ENCODE measurements at places on chromosomes 11 and 22.

GRCh38 chr11:69887330-69887729 lies 68.1 kb upstream of the FGF3 start:
- DNase-seq, result no peak

DNA sequence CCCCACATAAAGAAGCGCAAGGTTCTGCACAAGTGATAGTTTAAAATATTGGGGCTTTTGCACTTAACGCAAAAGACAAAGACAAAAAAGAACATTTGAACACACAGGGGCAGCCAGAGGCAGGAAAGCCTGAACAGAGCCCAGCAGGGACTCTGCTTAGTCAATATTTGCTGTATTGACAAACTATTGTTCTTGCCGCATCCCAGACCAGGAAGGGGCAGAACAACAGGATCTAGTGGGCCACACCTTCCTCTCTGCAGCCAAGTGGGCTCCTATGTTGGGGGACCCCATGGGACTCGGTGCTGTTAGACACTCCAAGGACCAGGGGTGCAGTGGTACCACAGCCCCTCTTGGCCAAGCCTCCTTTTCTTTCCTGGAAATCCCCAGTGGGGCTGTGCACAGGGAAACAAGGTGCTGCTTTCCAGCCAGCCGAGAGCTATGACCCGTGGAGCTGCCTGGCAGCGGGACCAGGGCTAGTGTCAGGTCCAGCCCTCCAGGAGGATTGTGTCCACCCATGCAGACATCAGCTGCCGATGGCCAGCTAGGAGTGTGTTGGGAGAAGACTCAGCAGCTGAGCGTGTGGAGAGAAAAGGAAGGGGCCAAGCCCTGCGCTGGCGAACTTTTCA lies 43.3 kb upstream of the ANO1 start:
- DNase-seq, result no peak

GRCh38 chr11:13952221-13952620 lies 10.3 kb upstream of the SPON1 start:
- no peak for DNase-seq

- no peak for DNase-seq
Observed at GRCh38 chr22:40654522-40655167, 18.1 kb upstream of the MRTFA start.

DNA sequence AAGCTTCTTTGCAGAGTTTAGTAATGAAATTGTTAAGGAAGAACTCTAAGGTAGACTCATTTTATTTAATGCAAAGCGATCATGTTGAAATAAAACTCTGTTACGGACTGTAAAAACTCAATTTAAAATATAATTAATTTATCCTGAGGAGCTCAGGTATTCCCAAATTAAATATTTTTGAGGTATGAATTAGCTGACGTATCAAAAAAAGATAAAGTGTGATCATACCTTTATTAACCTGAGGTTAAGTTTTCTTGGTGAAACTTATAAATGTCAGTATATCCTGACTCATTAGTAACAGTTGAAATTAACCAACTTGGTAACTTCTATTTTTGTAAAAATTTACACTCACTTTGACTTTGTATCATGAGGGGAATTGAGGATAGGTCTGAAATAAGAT lies 130.4 kb downstream of the PAX6 start:
- no peak for DNase-seq

- no peak for DNase-seq
Observed at GRCh38 chr11:11115475-11115874, 237.6 kb downstream of the CSNK2A3 start.

- DNase-seq, result peak; percentile 47
Observed at GRCh38 chr22:30423301-30423958, 2.1 kb upstream of the MTFP1 start.

GRCh38 chr11:78935398-78936068 lies 360.9 kb upstream of the NARS2 start:
- DNase-seq, result no peak

- DNase-seq, result no peak
Observed at GRCh38 chr22:44648821-44649565, 53.0 kb upstream of the PRR5 start.

- DNase-seq, result no peak
Observed at GRCh38 chr11:65885808-65886536, 2.3 kb downstream of the FIBP start.

GRCh38 chr11:44562845-44563460 lies 2.5 kb upstream of the CD82 start:
- DNase-seq, result no peak

- no peak for DNase-seq
Observed at GRCh38 chr11:73154178-73154577, 12.1 kb upstream of the FCHSD2 start.

DNA sequence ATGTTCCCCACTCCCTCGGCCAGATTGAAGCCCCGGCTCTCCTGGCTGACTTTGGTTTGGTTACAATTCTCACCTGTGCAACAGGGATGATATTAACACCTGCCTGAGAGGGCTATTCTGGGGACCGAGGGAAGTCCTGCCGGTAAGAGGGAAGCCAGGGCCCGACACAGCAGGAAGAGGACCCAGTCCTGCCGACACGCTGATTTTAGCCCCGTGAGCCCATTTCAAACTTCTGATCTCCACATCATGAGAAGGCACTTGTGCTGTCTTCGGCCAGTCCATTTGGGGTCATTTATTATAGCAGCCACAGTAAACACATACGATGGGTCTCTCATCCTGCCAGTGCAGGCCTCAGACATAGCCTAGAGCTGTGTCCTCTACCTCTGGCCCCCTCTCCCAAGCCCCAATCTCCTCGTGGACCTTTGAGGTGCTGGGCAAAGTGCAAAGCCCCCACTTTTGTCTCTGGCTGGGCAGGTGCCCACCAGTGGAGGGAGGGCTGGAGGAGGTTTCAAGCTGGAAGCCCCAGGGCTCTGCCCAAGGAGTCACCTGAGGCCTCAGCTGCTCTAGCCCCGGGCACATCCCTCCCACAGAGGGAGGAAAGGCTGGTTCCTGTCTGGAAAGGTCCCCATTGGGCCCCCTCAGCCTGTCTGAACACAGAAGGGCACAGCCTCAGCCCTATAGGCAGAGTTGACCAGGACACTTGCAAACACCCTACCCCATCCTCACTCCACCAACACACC lies 59.1 kb upstream of the FGF3 start:
- no peak for DNase-seq

DNA sequence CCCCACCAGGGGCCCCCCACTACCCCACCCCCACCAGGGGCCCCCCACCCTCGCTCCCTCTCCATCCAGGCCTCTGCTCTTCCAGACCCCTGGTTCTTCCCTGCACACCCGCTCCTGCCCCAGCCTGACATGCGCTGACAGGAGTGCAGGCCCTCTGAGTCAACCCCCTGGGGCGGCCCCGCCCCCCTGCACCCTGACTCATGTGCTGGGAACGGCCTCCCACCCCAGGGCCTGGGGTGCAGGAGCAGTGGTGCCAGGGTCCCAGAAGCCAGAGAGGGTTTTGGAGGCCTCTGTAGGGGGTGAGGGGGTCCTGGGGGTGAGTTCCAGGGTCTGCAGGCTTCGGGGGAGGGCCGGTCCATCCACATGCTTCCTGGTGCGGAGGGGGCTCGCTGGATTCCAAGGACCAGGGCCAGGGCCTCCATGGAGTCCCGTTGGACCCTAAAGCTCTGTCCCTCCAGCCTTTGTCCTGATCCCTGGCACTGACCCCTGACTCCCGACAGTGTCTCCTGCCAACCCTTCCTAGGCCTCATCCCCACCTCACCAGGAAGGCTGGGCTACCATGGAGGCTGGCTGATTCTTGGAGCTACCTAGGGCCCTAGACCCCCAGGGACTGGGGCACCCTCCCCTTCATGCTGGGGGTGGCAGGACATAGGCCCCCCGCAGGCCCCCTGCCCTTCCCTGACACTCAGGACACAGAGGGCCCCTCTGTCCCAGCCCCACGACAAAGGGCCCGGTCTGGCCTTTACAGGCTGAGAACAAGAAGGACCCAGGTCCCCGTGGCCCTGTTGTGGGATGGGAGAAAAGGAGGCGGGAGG lies 583 bp upstream of the PKP3 start:
- no peak for DNase-seq

DNA sequence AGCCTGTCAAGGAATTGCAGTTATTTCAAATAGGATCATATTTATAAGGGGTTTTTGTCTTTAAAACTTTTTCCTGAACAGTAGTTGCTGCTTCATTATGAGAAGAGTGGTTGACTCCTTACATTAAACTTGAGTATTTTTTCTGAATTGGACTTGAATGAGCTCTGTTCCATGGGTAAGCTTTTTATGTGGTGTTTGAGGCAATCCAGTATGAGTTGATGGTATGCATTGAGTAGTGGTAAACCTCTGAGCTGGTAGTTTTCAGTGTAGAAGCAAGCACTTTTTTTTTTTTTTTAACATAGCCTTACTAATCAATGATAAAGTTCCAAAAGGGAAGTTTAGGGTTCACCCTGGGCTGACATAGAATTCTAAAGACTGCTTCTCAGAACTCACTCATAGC lies 3.4 kb downstream of the KMT2A start:
- no peak for DNase-seq

GRCh38 chr11:87114093-87114492 lies 76.4 kb downstream of the TMEM135 start:
- DNase-seq, result no peak

- DNase-seq, result no peak
Observed at GRCh38 chr11:119460582-119460981, 37.6 kb upstream of the THY1 start.

- DNase-seq, result no peak
Observed at GRCh38 chr11:129348813-129349212, 26.8 kb upstream of the BARX2 start.

DNA sequence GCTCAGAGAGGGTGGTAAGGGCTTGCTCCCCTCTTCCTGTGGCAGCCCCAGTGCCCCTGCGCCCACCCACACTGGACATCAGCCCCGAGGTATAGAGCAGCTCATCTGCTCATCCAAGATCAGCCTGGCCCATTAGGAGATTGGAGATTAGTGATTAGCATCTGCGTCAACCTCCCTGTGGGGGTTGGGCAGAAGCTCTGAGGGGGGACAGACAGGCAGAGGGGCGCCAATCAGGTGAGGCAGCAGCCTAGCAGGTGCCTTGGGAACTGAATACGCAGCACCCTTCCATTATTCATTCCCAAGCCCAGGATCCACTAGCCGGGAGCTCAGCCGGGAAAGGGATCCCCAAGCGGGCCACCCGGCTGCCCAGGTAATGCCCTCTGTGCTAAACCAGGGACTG lies 11.0 kb downstream of the SMTN start:
- DNase-seq, result no peak

- DNase-seq, result no peak
Observed at GRCh38 chr22:31029276-31029675, 51.8 kb upstream of the SMTN start.

DNA sequence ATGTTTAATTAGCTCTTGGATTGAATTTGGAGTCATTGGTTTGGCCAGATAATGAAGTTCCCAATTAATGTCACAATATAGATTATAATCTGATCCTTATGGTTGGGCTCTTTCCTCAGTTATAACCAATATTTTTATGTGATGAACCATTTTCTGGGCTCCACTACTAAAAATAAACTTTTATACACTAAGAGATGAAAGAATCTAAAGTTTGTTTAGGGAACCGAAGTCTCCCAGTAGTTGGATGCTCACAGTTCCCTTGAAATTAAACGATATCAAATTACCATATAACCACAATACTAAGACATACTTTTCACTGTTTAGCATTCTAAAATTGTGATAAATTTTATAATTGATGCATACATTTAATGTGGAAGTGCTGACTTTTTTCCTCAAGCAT lies 47.0 kb upstream of the ARHGAP42 start:
- no peak for DNase-seq

GRCh38 chr22:37254209-37254866 lies 10.3 kb upstream of the RAC2 start:
- DNase-seq, result no peak

DNA sequence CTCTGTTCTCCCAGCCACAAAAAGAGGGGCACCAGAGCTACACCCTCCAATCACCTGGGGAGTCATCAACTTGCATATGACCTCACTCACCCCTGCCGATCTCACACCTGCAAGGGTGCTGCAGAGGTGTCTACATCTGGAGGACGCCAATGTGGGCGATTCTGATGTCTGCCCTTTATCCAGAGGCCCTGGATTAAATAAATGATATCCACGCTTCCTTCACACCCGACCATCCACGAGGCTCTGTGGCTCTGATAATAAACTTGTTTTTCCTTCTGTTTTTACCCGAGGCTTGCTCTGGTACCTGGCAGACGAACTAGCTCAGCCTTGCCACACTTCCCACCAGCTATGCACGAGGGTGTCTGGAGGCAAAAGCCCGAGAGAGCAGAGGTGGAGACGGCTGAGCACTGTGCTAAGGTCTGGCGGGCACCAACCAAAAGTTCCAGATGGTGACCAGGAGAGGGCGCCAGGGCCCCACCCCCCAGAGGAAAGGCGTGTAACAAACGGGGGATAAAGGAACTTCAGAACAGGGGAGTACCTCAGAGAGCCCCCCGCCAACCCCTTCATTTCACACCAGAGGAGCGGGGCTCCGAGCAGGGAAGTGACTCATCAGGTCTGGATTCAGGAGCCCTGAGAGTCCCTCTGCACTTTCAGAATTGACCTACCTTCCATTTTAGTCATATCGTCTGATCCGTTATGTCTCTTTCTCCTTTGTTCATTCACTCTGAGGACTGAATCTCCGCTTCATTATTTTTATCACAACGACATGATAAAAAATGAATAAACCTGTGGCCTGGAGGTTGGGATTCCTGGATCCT lies 13.5 kb downstream of the SCN3B start:
- peak; percentile 38 for DNase-seq

DNA sequence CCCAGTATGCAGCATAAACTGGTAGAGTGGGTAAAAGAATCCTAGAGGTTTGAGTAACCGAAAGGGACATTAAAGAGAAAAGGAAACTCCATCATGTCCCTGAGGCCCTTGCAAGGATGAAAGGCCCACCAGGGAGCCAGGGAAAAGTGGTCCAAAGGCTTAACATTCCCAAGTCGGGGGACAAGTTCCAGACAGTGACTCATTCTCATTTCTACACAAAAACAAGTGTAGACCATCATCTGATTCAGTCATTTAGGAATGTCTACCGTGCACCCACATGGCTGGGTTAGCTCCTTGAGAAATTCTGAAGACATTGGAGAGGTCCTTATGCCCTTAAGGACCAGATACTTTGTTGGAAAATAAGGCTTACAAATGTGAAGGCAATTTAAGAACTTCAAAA lies 4.8 kb upstream of the NOX4 start:
- no peak for DNase-seq

All from activated CD4-positive, alpha-beta T cell treated with anti-CD3 and anti-CD28 coated beads for 24 hours (primary cell).